ENCODE measurements at places on chromosomes 5 and 9.

GRCh38 chr9:92077888-92078287 lies 37.3 kb downstream of the SPTLC1 start:
- no peak for DNase-seq

- DNase-seq, result no peak
Observed at GRCh38 chr9:115810166-115810565, 343.4 kb upstream of the PAPPA start.

DNA sequence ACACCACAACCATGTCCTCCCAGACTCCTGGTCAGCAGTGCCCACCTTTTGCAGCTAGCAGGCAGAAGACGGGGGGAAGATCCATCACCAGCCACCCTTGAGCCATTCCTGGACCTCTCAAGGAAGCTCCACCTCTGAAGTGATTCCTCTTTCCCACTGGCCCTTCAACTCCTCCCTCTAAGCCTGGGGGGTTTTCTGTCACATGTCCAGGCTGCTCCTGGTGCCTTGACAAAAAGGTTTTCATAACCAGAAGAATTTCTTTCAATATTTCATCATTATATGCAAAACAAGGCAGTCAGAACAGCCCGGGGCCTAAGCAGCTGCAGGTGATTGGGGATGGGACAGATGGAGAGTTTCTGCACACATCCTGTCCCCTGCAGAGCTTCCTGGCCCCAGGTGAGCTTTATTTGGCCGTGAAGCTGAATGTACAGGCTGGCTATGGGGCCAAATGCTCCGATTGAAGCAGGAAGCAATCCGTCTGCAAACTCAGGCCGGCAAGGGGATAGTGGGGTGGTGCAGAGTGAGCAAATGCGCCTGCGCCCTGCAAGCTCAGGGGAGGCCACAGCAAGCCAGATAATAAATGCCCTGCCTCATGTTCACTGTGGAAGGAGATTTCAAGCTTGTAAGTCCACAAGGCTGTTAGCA lies 173.5 kb downstream of the C5orf15 start:
- DNase-seq, result no peak

GRCh38 chr5:124373883-124374282 lies 372.6 kb downstream of the ZNF608 start:
- DNase-seq, result no peak

GRCh38 chr5:106959387-106959786 lies 711.4 kb downstream of the EFNA5 start:
- DNase-seq, result no peak

Data from NCI-H187 (cell line).